CD4-positive, alpha-beta T cell treated with Interleukin-10 for 1 hour (primary cell): ENCODE measurements at places on chromosomes 13 and 19.

GRCh38 chr19:33271246-33272021, 30.9 kb downstream of the CEBPA start:
- no peak for DNase-seq

DNA sequence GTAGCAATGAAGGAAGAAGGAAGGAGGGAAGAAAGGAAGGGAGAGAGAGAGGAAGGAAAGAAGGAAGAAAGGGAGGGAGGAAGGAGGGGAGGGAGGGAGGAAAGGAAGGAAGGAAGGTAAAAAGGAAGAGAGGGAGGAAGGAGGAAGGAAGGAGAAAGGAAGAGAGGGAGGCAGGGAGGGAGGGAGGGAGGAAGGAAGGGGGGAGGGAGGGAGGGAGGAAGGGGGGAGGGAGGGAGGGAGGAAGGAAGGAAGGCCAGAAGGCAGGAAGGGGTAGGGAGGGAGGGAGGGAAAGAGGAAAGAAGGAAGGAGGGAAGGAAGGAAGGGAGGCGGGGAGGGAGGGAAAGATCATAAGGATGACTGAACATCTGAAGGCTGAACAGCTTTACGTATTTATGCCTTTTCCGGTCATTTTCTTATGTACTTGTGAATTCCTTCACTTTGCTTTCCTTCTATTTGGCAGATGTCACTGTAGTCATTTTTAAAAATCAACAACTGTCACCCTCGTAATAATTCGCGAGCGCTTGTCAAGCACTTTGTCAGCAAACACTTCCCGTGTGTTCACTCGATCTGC, 6.7 kb upstream of the TTYH1 start:
- no peak for DNase-seq

DNA sequence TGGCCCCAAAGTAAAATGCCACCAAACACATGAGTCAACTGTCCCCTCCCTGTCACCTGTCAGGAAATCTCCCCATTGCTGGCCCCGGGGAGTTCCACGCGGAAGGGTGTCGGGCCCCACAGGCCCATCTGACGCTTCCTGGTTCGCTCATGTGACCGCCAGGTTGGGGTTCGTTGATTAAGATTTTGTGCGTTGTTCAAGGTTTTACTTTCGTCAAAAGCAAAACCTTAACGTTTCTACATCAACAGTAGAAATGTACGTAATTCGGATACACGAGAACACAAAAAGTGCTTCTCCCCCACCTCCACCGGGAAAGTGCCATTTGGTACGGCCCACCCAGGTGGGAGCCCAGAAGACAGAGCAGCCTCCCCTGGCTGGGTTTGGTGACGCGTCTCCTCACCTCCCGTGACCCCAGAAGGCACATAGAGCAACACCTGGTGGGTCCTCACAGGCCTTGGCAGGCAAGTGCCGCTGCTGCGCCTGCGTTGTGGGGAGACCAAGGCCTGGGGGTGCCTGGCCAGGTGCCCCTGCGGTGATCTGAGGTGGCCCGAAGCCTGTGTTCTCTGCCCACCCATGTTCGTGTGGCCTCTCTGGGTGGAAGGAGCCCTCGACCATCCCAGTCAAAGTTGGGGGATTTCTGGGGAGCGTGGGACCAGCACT, 161.6 kb downstream of the KDM4B start:
- DNase-seq, result peak; percentile 58

DNA sequence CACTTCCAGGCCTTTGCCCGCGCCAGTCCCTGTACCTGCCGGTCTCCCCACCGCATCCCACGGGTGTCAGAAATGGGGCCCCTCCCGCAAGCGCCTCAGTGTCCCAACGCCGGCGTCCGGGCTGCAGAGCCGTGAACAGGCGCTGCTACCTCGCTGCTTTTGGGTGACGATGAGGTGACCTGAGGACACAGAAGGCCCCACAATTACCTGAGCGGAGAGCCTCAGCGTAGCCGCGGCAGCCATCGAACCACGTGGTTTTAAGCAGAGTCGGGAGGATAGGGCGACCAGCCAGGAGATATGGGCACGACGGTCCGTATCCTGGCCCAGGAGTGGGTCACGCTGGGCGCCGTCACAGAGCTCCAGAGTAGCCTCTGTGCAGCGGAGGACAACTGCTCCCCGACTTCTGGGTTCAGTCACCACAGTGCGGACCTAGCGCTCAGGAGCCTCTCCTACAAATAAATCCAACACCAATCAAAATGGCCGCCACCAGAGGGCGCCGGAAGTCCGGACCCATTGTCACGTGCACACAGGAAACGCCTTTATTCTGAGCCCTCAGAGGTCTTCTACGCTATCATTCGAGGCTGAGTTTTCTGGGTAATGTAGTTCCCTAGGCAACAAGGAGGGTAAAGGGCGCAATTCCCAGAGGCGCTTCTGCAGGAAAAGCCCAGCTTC, at the start of gene ZNF814:
Gene ZNF814 (minus strand): TSS at position 478 of the 672 bp plus-strand sequence. CDS start 235 bp downstream, at position 243.
- peak; percentile 89 for DNase-seq

GRCh38 chr19:42436006-42436405, 6.7 kb downstream of the CXCL17 start:
- no peak for DNase-seq

DNA sequence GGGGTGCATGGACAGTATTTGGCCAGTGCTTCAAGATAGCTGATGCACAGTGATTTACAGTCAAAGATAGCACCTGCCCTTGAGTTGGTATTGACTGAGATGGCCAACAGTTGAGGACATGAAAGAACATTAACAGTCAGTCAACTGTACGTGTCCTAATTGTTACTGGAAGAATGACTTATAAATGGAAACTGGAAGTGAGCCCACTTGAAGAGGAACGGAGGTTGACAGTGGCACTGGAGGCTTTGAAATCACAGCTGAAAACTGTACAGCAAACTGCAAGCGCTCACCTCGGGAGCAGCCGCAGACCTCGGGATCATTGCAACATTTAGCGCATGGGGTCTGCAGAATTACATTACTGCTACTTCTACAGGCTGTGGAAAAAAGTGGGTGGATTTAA, 77.1 kb downstream of the GGACT start:
- DNase-seq, result no peak
